ENCODE measurements at places on chromosomes 3 and 15. TPM values are rescaled to one million over a fixed set of nuclear protein-coding genes. Genes with fewer than 3 reads are reported as not detected.

Gene SNRPA1
- 21.1 TPM for total RNA-seq

Gene DET1
- total RNA-seq = 5.9 TPM

Gene MPI
- 68.3 TPM for total RNA-seq

Gene AP3B2
- total RNA-seq = 0.23 TPM

Gene ASB14
- 0.05 TPM for total RNA-seq

Gene TMEM212
- not detected for total RNA-seq

Gene CIB2
- 2.4 TPM for total RNA-seq

Gene MKRN2OS
- not detected for total RNA-seq

Gene GABRR3
- total RNA-seq = not detected

Gene PAK6
- total RNA-seq = 0.28 TPM

Gene DUOXA2
- total RNA-seq = not detected

Gene GNB4
- 69.8 TPM for total RNA-seq

Gene ZNF106
- total RNA-seq = 97.4 TPM

Gene LXN
- 115 TPM for total RNA-seq

Measured in smooth muscle cell of the umbilical artery (primary cell).